Brain microvascular endothelial cell (primary cell): ENCODE measurements at places on chromosomes 5 and 9.

GRCh38 chr5:137414112-137414755 is 84.9 kb downstream of the SPOCK1 start:
- no peak for DNase-seq

DNA sequence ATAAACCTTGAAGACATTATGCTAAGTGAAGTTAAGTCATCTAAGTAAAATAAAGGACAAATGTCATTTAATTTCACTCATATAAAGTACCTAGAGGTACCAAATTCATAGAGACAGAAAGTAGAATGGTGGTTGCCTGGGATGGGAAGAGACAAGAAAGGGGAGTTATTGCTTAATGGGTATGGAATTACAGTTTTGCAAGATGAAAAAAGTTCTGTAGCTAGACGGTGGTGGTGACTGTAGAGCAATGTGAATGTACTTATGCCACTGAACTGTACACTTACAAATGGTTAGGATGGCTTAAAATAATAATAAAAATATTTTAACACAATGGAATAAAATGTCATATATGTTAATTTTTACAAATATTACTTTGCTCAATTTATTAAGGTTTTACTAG is 128.0 kb downstream of the MPDZ start:
- no peak for DNase-seq

DNA sequence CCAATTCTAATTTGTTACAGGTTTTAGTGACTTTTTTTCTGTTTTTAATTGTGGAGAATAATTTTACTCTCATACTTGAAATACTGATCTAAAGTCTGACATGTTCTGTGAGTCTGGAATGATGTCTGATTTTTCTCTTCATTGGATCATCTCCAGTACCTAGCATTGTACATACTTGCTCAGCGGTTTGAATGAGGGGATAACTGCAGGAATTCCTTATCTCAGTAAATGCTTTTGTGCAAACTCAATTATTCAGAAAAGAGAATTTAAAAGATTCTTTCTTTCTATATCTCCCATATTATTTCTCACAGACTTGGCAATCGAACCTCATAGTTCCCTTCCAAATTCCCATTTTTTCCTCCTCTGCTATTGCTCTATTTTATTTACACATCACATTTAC is 397.9 kb upstream of the SGCD start:
- no peak for DNase-seq

DNA sequence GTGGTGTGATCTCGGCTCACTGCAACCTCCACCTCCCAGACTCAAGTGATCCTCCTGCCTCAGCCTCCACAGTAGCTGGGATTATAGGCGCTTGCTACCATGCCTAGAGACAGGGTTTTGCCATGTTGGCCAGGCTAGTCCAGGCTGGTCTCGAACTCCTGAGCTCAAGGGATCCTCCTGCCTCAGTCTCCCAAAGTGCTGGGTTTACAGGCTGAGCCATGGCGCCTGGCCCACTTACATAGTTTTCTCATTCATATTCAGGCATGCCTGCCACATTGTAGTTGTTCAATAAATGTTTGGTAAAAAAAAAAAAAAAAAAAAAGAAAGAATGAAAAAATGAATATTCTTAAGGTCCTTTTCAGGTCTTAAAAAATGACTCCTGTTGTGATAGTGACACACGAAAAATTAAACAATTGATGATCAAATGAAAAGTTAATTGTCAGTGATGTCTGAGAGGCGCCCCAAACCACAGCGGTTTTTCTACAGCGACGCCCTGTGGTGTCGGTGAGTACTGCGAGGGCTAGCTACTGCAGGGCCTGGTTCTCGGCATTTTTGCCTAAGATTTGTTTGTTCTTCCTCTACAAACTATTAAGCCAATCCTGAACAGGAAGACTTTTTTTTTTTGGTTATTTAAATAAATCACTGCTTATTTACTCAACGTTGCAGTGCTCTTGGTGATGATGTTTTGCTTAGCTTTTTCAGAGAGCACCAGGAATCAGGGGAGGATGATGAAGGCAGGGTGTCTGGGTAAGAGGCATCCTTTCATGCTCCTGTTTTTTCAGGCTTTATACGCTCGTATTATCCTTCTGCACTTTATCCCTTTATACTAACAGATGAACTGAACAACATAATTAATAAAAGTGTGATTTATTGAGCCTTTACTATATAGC is 67.0 kb upstream of the DPYSL3 start:
- DNase-seq, result peak; percentile 26

DNA sequence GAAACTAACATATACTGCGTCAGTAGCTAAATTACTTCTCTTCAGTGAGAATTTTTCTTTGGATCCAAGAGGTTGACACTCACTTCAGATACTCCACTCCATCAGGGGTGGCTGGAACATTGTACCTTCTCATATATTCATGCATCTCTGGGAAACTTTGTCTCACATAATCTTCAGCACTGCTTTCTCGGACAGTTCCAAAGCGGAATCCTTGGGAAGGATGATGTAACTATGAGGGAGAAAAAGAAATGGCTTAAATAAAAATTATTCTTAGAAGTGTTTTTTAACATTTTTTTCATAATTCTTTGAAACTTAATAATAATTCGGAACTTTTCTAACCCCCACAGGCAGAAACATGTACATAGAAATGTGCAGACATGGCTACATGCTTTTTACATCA is 33.4 kb upstream of the PPP3R2 start:
- DNase-seq, result peak; percentile 20

DNA sequence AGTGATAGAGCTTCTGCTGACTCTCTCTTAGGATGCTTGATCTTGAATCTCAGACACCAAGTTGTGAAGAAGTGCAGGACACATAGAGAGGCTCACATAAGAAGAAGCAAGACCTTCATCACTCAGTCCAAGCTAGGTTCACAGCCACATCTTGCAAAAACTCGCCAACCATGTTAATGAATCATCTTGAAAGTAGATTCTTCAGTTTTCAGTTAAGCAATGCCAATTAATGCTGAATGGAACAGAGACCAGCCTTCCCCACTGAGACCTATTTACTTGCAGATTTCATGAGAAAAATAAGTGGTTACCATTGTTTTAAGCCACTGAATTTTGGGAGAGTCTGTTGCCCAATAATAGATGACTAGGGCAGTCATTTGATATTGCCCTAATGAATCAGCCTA is 217.7 kb upstream of the EDIL3 start:
- no peak for DNase-seq

- no peak for DNase-seq
These were observed 19.1 kb upstream of the AK3 start for GRCh38 chr9:4760122-4760521.

- no peak for DNase-seq
These were observed 61.9 kb upstream of the ADAMTS16 start for GRCh38 chr5:5078009-5078897.

GRCh38 chr9:111356481-111357244 is 26.6 kb upstream of the OR2K2 start:
- peak; percentile 71 for DNase-seq

- DNase-seq, result no peak
These were observed 113.0 kb downstream of the KLHL3 start for GRCh38 chr5:137622850-137623249.

DNA sequence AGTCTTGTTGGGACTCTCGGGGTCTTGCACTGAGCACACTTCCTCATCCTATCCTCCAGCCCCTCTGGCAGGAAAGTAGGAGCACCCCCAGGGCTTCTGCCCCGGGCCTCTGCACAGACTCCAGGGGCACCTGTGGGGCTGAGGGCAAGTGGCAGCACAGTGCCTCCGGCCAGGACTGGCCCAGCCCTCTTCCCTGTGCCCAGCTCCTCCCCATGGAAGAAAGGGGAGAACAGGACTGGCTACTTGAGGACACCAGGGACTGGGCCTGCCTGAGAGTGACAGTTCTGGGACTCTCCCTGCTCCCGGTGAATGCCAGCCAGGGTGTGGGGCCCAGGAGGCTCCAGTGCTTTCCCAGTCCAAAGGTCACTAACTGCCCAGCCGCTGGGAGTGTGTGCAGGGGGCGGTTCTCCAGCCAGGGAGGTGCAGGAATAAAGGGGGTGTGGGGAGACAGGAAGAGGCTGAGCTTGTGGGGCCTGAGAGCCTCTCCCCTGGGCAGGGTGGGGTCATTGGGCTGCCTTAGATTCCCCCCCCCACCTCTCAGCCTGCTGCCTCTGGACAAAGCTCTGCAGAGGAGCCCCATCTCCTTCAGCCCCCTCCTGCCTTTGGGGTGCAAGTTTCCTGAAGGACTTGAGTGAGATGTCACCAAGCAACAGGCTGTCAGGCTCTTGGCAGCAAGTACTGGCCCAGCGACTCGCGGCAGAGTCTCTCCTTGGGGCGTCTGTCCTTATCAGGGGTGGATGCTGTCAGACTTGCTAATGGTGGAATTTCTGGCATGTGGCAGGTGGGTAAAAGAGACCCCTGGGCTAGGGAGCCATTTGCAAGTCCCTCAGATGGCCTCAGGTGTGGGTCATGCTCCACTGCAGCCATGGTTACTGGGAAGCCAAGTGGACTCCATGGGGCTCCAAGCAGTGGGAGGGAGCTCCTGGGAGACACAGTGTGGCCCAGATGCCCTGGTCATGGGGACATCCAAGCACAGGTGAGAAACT is 19.1 kb upstream of the JADE2 start:
- DNase-seq, result no peak

DNA sequence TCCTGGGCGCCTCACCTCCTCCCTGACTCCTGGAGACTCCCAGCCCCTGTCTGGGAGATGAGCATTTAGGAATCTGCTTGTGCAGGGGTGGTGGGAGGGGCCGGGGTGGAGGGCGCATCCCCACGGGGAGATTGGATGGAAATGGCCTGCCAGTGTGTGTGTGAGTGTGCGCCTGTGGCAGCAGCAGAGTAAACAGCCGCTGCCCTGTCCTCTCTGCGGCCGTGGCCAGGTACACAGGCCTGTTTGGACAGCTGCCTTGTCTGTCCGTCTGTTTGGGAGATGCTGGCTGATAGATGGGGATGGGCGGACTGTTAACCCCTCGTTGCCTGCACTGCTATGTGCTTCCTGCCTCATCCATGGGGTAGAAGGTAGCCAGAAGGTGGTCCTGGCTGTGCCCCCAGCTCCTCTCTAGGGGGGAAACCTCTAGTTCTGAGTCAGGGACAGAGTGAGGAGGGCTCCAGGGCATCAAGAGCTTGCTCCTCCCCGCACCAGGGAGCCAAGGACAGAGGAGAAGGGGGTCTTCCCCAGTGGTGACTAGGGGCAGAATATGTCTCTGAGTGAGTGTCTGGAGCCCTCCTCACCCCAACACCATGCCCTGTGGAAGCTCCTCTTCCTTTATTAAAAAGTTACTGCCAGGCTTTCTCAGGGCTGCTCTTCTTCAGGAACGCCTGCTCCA is 60.1 kb downstream of the LMX1B start:
- no peak for DNase-seq

DNA sequence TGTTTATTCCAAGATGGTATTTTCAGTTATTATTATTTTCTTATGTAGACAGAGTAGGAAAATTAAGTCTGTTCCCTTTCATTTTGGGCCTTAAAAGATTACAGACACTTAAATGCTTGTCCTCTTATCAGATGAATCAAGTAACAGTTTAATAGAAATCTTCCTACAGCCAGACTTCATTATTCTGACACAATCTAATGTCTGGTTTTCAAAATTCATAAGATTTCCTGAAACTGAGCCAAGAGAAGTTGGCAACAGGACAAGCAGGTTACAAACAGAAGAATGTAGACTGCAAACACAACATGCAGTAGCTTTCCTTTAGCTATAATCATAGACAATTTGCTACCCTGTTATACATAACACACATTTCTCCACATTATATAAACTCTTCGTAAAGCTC is 130.5 kb downstream of the FBXL17 start:
- DNase-seq, result peak; percentile 35

DNA sequence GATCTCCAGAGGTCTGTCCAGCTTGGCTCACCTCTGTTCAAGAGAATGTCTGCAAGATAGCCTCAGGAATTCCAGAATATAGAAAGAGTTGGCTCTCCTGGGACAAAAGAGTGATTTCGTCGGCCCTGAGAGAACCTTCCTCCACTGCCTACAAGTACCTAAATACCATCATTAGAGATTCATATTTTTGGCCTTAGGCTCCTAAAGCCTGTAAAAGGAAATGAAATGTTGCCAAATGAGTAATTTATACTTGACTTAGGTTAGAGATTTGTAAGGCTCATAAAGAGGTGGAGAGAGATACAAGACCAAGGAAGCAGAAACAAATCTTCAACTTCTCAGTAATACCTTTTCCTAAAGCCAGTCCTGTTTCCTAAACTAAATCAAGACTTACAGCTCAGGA is 146.2 kb downstream of the CCDC192 start:
- no peak for DNase-seq

DNA sequence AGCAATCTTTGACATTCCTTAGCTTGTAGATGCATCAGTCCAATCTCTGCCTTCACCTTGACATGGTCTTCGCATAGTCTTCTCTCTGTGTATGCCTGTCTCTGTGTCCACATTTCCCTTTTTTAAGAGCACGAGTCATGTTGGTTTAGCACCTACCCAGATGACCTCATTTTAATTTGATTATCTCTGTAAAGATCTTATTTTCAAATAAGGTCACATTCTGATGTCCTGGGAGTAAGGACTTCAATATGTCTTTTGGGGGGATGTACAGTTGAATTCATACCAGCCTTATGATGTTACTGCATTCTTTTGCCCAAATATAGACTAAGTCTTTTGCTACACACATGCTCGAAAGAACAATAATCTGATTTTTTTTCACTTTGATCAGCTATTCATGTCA is 6.9 kb downstream of the KCTD16 start:
- no peak for DNase-seq

GRCh38 chr9:34121996-34122395 is 4.5 kb downstream of the DCAF12 start:
- no peak for DNase-seq

GRCh38 chr5:59095480-59095879 is 512.6 kb downstream of the RAB3C start:
- no peak for DNase-seq

DNA sequence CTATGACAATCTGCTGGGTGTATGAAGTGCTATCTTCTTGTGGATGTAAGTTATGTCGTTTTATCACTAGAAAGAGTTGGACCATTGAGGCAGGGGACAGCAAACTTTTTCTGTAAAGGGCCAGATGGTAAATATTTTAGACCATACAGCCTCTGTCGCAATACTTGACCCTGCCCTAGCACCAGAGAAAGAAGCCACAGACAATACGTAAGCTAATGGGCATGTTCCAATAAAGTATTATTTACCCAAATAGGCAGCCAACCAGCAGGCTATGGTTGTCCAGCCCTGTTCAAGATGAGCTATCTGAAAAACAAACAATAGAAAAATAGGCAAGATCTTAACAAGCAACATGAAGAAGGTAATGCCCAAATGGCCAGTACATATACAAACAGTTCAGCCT is 36.4 kb downstream of the MTX3 start:
- no peak for DNase-seq

DNA sequence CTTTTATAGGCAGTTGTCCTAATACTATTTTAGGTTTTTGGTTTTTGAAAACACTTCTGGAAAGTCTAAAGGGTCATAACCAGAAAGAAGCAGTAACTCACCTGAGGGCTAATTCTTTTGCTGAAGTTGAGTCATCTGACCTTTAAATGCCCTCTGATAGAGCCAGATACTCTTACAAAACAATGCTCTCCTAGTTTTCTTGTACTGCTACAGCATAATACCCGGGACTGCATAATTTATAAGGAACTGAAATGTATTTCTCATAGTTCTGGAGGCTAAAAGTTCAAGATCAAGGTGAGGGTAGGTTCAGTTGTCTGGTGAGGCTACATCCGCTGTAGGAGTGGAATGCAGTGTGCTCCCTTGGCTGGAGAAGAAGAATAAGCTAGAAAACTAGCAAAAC is 670.3 kb downstream of the TLE4 start:
- DNase-seq, result no peak
